Dermis microvascular lymphatic vessel endothelial cell (primary cell): ENCODE measurements at places on chromosomes 4 and X. TPM values are rescaled to one million over a fixed set of nuclear protein-coding genes. Genes with fewer than 3 reads are reported as not detected.

GLUD2 gene
- total RNA-seq: 0.51 and 0.63 TPM in 2 replicates

MAGEE2 gene
- not detected in 2 replicates for total RNA-seq

FAM149A gene
- 0.13 TPM in 2 replicates for total RNA-seq

SMR3B gene
- total RNA-seq: not detected in 2 replicates

ADAM29 gene
- total RNA-seq: not detected in 2 replicates

PCSK1N gene
- under 0.01 and 0.13 TPM in 2 replicates for total RNA-seq

- DNase-seq: no peak
Observed at GRCh38 chr4:4871573-4872313, 12.3 kb downstream of the MSX1 start.

DNA sequence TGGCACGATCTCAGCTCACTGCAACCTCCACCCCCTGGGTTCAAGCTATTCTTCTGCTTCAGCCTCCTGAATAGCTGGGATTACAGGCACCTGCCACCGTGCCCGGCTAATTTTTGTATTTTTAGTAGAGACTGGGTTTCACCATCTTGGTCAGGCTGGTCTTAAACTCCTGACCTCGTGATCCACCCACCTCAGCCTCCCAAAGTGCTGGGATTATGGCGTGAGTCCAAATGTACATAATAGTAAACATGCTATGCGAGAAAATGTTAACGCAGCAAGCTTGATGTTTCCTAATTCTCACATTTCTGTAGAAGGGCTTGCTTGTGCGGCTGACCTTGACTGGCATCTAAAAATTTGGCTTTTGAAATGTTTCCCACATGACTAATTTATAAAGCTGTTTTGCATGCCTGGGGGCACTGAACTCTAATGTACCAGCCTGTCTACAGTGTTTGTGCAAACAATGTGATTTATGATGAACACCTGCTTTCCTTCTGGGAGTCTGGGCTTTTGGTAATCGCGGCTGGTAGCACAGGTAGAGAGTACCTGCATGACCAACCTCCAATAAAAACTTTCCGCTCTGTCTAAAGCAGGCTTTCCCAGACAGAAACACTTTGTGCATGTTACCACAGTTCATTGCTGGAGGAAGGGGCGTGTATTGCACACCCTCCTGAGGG, 216.8 kb downstream of the IL15 start:
- DNase-seq: no peak

DNA sequence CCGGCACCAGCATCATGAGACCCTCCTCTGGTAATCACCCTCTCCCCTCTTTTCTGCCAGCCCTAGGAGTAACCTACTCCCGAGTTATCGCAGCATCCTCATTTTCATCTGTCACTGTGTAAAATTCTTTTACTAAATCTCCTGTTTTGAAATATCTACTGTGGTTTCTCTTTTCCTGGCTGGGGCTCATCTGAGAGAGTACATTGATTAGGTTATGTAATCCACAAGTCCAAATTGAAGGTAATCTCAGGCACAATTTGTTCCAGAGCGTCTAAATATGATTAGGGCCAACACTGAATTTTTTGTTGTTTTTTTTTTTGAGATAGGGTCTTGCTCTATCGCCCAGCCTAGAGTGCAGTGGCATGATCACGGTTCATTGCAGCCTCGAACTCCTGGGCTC, 142.4 kb downstream of the SMIM20 start:
- DNase-seq: no peak

DNA sequence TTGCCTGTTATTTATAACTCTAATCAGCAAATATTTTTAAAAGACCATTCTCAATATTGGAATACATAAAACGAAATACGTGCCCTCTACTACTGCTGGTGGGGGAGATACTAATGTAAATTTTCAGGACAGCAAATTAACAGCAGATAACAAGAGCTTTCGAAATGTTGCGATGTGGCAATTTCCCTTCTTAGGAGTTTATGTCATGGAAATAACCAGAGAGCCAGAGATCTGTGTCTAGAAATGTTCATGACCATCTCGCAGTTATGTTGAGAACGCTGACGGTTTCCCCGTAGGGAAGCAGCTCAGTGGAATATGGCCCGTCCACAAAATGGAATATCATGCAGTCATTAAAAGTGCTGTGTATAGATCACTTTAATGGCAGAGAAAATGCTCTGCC, 238.4 kb upstream of the PSAPL1 start:
- no peak for DNase-seq

DNA sequence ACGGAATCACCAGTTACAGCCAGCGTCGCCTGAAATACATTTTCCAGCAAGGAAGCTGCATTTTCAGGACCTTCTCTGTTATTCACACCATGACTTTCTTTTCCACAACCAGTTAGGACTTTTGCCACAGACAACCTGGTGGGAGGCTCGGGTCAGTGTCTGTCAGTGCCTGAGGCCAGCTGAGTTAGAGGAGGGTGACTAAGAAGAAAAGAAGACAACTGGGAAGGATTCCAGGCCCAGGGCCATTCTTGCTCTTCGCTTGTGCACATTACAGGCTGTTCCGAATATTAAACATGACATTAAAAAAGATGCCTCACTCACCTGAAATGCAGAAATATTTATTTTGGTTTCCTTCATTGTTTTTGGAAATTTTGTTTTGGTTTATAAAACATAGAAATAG, 21.4 kb upstream of the CENPU start:
- DNase-seq: no peak

GRCh38 chr4:108129196-108129595, 39.5 kb downstream of the LEF1 start:
- DNase-seq: no peak

GRCh38 chr4:185956544-185956940, 112.4 kb upstream of the TLR3 start:
- no peak for DNase-seq

GRCh38 chr4:141638230-141638629, 1.8 kb downstream of the IL15 start:
- no peak for DNase-seq

- no peak for DNase-seq
Observed at GRCh38 chr4:188665491-188666457, 526.5 kb downstream of the TRIML1 start.

- DNase-seq: no peak
Observed at GRCh38 chr4:26239801-26240200, 81.0 kb upstream of the RBPJ start.

DNA sequence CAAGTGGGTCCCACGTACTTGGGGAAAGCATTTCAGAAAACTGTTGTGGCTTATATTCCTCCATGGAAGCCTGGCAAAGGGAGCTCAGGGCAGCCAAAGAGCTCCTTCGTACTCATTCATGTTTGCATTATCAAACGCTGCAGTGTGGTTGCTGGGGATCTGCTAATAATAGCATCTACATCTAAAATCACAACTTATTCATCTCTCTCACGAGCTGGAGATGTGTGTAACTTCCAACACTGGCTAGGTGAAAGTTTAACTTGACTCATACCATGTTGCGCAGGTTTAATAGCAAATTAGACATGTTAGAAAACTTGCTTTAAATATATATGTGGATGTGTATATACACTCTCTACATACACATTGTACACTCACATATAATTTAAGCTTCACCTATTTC, 415.1 kb downstream of the AFF2 start:
- DNase-seq: no peak

DNA sequence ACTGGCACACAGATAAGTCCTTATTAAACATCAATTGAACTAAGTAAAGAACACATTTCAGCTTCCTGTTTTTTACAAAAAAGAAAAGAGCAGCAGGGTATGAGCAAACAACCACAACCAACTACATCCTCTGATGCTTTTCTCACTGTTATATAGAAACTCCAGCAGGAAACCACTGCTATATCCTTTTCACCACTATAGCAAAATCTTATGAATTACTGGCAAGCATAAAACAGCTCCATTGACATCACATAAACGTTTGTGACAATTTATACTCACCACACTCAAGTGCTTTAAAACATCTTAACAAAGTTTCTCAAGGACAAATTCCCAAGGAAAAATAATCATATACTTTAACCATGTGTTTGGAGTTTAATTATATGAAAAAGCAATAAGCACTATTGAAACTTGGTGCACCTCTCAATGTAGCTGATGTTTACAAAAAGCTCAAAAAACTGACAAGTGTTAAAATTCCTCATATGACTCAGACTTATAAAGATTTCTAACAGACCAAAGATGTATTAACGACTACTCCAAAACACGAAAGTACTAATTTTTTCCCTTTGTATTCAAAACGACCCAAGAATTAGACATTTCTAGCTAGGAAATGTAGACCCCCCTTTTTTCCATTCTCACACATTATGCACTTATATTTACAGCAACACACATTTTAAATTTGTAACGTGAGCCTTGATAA, 12.9 kb downstream of the GPRIN3 start:
- no peak for DNase-seq

- no peak for DNase-seq
Observed at GRCh38 chrX:97405031-97405660, 521.4 kb downstream of the RPA4 start.

GRCh38 chr4:31391976-31392375, 671.8 kb downstream of the PCDH7 start:
- no peak for DNase-seq

DNA sequence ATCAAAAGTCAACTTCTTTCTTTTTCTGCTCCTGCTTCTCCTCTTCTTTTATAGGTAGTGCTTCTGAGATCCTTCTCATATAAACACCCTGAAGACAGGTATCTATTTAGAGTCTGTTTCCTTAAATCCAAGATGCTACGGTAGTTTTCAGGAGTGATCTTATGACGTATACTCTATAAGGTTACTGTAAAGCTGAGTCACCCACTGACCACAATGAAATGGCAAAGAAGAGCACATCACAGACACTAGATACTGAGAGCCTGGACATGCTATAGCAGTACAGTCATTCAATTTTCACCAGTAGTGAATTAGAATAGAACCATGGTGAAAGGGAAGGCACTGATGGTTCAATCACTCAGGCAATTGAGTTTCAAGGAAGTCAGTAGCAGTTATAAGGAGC, 412.5 kb downstream of the ADAM29 start:
- DNase-seq: no peak

DNA sequence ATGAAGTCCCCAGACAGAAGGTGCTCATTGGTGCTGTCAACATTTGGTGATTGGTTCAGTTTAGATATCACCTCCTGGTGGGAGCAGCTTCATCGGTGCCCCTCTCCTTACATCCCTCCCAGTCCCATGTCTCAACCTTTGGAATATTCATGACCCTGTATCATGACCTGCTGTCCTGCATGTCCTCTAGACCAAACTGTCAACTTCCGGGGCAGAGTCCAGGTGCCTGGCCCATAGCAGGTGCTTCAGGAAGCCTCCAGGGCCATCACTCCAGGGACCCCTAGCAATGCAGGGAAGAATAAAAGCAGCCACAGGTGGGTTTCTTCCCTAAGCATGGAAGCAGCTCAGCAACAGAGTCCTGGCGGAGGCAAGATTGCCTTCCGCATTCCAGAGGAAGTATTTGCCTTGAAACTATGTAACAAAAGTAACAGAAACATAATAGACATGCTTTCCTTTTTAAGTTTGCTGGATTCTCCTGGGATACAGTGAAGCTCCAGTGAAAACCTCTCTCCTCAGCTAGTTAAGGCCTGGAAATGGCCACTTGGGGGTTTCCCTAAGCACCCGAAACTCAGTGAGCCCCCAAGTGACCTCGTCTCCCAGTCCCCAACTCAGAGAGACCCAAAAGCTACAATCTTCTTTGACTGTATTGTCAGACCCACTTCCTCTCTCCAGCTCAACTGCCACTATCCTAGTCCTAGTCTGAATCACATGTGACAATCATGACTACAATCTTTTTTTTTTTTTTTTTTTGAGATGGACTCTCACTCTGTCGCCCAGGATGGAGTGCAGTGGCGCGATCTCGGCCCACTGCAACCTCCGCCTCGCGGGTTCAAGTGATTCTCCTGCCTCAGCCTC, 1.3 kb upstream of the ATP6AP1 start:
- no peak for DNase-seq

DNA sequence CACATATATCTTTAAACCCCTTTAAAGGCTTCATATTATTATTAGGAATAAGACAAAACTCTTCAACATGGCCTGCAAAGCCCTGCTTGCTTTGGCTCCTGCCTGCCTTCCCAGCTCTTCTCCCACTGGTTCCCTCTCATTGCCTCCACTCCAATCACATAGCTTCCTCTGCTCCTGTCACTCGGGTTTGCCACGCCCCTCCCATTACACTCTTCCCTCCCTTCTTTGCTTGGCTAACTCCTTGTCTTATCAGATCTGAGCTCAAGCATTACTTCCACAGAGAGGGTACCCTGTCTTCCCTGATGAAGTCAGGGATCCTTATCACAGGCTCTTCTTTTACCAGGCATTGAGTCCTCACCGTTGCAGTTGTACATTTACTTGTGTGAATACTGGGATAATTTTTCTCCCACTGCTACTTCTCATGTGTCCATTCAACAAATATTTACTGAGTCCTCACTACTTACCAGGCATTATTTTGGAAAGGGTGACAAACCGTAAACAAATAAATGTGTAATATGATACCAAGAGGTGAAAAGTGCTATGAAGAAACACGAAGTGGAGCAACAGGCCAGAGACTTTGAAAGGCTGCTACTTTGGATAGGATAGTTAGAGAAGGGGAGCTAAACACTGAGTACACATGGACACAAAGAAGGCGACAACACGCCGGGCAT, 3.2 kb upstream of the VGLL1 start:
- no peak for DNase-seq
